Thoracic aorta (tissue), 2 donors: ENCODE measurements at places on chromosomes 5 and 9.

DNA sequence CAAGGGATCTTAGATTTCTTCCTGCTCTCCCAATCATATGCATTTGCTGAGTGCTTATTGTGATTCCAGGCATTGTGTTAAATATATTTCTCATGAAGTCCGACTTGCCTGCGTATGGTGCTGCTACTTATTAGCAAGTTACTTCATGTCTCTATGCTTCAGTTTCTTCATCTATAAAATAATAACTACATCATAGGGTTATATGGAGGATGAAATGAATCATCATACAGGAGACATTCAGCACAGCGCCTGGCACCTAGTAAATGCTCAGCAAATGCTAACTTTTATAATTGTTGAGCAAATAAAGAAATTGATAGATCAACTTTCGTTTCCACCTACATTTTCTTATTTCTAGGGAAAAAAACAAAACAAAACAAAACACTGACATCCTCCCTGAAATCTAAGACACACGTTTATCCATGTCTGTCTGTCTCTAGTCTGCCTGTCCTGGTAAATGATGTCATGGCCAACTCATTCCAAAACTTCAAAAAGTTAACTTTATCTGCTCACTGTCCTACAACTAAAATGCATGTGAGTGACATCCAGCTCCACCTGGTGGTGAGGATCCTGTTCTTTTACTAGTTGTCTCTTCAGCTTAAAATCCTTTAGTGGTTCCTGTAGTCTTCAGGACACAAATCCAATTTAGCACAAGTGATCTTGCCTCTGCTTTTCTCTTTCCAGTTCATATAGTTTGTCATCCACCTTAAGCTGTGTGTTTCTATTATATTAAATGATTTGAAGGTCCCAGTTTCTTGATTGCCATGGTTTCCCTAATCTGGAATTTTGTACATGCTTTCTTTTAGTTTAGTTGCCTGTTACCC lies 27.7 kb downstream of the PPP3R2 start:
- no peak for DNase-seq

- no peak for DNase-seq
Measured at GRCh38 chr5:77906806-77907205, 130.7 kb upstream of the TBCA start.

DNA sequence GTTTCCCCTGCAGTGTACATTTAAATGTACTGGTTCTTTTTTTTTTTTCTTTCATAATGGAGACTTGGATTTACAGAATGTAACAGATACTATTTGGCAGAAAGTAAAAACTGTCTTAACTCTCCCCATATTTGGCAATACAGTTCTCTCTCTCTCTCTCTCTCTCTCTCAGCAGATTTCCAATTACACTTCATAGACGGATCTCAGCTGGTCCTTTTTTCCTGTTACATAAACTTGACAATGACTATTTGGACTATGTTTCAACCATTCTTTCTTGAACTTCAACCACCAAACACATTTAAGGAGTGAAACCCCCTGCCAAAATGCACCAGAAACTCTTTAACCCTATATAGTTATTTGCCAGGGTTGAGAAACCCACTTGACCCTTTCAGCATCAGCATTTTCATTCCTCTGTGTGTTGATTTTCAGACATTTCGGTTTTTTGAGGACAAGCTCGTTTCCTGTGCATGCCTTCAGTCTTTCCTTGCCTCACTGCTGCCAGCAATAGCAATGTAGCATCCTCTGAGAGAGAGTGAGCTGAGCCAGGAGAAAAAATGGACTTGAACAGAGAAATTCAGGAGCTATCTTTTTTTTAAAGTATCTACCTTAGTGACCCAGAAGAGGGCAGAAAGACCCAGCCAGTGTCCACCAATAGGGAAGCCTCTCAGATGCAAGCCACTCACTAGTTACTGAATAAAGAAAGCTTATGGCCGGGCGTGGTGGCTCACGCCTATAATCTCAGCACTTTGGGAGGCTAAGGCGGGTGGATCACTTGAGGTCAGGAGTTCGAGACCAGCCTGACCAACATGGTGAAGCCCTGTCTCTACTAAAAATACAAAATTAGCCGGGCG lies 26.0 kb upstream of the GNA14 start:
- no peak for DNase-seq

DNA sequence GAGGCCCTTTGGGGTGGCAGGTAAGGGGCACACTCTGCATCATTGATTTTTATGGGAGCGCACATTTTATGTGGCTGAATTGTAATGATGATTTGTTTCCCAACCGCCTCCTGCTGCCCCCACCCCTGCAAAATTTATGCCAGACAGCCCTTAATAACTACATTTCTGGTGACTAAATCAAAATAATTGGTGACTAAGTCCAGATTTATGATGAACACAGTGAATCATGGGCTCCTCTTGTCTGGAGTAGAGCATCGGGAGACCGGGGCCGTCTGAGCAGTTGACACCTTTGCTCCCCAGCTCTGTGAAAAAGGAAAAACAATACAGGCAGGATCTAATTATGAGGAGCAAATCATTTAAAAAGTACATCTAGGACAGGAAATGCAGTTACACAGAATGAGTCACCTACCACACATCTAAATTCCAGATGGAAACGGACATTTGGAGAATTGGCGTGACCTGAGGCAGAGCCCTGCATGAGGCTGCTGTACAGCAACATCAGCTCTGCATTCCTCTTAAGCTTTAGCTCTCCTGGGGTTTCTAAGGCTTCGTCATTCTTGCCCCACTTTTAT lies 58.9 kb downstream of the DOCK2 start:
- DNase-seq: no peak

DNA sequence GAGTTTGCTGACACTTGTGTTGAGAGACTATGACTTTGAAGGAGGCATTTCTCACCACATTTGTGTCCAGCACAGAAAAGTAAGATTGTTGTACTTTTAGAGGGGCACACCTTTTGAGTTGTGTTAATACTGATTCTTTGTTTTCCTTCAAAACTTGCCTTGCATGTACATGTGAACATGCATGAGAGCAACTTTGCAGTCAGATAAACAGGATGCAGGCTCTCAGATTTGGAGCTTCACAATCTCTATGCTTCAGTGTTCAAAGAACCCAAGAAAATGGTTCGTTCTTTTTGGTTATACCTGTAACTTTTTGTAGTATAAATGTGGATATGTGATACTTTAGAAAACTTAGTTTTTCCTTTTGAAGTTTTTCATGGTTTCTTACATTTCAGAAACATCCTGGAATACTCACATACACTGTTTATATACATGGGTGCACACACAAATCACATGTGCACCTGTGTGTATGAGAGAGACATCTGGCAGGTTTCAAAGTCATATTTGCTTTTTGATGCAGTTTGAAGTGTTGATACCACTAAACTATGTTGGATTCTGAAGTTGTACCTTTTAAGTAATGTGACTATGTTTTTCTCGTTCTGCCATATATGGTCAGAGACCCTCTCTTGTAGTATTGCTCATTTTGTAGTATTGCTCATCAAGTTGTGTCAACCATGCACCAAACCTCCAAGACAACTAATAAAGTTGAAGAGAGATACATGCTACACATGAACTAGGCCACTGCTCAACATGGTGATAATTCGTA lies 190.7 kb downstream of the CD180 start:
- no peak for DNase-seq

DNA sequence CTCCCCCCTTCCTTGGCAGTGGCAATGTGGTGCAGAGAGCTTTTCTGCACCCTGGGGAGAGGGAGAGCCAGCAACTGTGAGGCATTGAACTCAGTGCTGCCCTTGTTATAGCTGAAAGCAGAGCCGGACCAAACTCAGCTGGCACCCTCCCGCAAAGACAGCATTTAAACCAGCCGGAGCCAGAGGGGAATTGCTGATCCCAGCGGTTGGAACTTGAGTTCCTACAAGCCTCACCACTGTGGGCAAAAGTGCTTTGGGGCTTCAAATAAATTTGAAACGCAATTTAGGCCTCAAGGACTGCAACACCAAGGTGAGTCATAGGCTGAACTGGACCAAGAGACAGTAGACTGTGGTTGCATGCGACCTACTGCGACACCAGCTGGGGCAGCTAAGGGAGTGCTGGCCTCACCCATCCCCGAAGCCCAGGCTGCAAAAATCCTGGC lies 207.6 kb upstream of the CDKN2B start:
- DNase-seq: no peak

DNA sequence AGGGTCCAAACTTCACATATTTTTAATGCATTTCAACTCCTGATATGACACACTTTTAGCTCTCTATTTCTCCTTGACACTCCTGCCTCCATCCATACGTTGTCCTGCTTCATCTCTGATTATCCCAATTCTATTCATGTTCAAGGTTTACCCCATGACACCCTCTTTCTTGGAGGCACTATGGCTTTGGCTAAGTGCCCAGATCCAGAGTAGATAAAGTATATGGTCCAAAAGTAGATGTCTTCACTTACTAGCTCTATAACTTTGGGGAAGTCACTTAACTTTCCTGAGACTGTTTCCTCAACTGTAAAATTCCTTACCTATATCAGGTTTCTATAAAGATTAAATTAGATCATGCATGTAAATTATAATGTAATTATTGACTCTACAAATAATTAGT lies 36.1 kb downstream of the SLC22A5 start:
- no peak for DNase-seq

DNA sequence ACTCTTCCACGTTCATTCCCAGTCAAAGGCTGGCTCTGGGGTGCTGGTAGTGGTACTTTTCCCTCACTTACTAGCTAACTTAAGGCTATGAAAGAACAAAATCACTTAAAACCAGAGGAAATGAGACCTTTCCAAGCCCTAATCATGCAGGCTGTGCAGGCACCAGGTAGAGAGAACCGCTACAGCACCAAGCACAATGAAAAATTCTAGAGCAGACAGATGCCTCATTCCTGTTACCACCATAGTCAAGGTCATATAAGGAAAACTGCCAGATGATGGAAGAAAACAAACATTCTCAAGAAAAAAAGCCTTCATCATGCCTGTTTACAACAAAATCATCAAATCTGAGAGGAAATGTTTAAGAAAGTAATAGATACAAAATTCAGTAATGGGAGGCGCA lies 374.4 kb upstream of the PDE4D start:
- DNase-seq: no peak

DNA sequence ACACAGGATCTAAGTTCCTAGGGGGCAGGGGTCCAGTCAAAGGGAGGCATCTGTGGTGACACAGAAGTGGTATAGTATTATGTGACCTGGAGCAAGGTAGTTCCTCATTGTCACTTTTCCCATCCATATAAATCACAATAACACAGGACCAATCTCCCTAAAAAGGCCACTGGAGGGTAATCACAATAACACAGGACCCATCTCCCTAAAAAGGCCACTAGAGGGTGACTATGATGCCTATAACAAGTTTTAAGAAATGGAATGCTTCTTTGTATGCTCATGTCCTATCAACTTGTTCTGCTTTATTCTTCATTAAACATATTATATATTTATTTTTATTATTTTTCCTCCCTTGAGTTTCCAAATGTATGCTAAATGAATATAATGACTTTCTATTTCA lies 254.6 kb downstream of the ASTN2 start:
- no peak for DNase-seq

DNA sequence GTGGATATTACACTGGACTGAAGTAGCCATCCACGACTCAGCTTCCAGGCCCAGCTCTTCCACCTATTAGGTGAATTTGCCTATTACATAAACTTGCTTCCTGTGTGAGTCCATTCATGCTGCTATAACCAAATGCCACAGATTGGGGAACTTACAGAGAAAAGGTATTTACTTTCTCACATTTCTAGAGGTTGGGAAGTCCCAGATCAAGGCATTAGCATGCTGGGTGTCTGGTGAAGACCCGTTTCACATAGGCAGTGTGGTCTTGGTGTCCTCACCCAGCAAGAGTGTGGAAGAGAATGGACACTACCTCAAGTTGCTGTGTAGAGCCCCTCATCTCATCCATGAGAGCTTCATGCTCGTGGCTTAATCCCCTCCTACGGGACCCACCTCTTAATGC lies 282.6 kb downstream of the IRX1 start:
- DNase-seq: no peak

DNA sequence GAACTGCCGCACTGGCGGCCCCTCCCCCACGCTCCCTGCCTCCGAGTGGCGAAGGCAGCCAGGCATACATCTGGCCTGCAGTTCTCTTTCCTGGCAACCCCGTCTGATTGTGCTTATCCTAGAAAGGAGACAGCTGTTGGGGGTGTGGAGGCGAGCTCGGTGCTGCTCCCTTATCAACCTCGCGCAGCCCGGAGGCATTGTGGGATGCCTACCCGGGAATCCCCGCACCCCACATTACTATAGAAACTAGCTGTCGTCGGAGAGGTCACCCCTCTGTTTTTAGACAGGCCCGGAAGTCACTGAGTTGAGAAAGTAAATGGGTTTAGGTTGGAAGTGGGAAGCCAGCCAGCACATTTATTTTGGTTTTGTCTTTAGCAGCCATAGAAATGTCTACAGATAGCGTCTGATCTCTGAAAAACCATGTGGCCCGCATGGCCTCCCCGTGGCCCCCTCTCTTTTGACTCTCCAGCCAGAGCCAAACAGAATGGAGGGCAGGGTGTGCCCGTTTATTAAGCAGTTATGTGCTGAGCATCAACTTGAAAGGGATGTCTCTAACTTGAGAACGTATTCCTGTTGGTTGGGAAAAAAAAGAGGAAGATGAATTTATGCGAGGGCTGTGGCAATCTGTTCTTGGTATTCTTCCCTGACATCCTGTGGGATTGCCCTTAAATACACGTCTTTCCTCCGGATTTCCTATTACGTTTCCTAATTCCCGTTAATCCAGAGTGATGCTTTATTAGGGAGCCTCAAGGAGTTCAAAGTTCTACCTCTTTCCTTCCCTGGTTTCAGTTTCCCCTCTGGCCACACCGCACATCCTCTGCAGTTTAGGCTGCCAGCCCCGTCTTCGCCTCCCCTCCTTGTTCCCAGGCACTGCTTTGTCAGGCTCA lies 3.9 kb downstream of the STC2 start:
- no peak for DNase-seq

GRCh38 chr9:89350988-89351557 lies 32.8 kb downstream of the SECISBP2 start:
- no peak for DNase-seq

GRCh38 chr5:72353046-72353445 lies 32.9 kb downstream of the PTCD2 start:
- no peak for DNase-seq

DNA sequence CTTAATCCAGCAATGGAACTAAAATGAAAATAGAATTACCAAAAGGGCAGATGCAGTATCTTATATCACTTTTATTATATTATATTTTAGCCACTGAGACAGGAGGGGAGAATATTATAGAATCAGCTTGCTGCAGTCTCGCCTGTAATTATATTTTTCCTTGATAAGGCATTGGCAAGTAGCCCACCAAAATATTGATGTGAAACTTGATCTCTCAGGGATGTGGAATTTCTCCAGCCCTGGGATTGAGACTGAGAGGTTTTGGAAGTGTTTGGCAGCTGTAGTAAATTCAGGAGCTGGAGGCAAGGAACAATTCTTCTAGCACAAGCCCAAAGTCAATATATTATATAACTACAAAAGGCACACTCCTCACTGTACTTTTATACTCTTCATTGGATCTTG lies 142.1 kb upstream of the ADAMTSL1 start:
- DNase-seq: no peak

- DNase-seq: no peak
Measured at GRCh38 chr5:98768160-98768959, 5.1 kb upstream of the RGMB start.

DNA sequence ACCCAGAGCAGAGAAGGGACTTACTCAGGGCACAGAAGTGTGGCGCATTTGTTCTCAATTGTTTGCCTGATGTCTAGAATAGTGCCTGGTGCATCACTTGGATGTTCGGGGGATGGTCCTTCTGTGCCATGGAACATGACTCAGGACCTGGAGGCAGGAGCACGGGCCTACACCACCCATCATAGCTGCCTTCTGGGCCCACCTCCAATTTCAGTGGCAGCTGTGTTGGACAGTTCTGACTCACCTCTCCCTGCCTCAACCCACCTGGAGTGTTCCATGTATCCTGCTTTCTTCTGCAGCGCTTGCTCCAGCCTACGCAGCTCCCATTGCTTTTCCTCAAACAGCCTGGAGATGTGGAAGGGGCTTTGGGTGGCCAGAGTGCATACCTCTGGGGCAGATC lies 12.5 kb upstream of the CXCL14 start:
- DNase-seq: no peak
